ENCODE measurements at places on chromosomes 4 and X. TPM values are rescaled to one million over a fixed set of nuclear protein-coding genes. Genes with fewer than 3 reads are reported as not detected.

Gene GUCY1A1
- total RNA-seq: 8.5 TPM

Gene CXCL11
- total RNA-seq: not detected

Gene FAM149A
- 9.7 TPM for total RNA-seq

Gene FABP2
- total RNA-seq: not detected

Gene HAND2
- total RNA-seq: 15.3 TPM

Gene H2BW2
- total RNA-seq: not detected

Gene SHOX
- not detected for total RNA-seq

Gene BRS3
- not detected for total RNA-seq

Gene ZCCHC12
- total RNA-seq: not detected

Gene C4orf54
- not detected for total RNA-seq

Gene MAGEA4
- total RNA-seq: not detected

Gene IL3RA
- 2.8 TPM for total RNA-seq

Gene ENPP6
- total RNA-seq: not detected

Gene GNPDA2
- 14.0 TPM for total RNA-seq

Gene SLC4A4
- total RNA-seq: 0.54 TPM

Gene NAP1L2
- not detected for total RNA-seq

Gene XKRX
- total RNA-seq: not detected

Gene CCNG2
- 49.3 TPM for total RNA-seq

Gene RADX
- total RNA-seq: 0.19 TPM

Gene SPP1
- total RNA-seq: not detected

Gene HPF1
- total RNA-seq: 33.6 TPM

Gene HEPH
- 47.3 TPM for total RNA-seq
